ENCODE measurements at places on chromosomes 1 and 21. TPM values are rescaled to one million over a fixed set of nuclear protein-coding genes. Genes with fewer than 3 reads are reported as not detected.
A peak's percentile ranks its signal among the peaks of the same experiment; 100 is the strongest.

- no peak for DNase-seq
These were observed 57.8 kb downstream of the EDARADD start for GRCh38 chr1:236451796-236452373.

- DNase-seq = no peak
These were observed 194.0 kb upstream of the VAMP3 start for GRCh38 chr1:7576946-7577657.

DNA sequence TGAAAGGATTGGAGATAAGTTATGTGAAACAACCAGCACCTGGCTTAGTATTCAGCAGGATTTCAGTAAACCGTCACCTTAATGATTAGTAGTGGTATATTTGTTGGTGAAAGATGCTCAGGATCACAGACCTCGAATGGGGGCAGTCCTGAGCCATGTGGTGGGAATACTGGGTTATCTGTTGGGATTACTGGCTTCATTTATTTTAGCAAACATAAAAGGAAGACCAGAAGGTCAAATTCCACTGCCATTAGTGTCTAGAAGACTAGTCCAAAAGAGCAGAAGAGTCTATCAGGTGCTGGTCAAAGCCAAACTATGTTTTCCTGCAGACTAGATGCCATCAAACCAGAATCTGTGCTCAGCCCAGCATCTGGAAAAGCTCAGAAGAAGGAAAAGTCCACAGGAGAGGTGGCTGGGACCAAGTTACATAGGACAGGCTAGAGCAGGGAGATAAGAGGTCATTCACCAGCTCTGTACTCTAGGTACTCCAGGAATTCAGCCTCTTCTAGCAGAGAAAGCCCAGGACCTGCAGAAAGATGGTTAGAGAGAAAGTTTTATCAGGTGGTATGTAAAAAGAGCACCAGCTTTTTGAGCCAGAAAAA lies 343.4 kb downstream of the PLPP3 start:
- no peak for DNase-seq

NHLH1 gene
- total RNA-seq = not detected

RORC gene
- total RNA-seq = 0.17 TPM

GRCh38 chr1:26583646-26584485 lies 54.3 kb downstream of the RPS6KA1 start:
- DNase-seq = no peak

DNA sequence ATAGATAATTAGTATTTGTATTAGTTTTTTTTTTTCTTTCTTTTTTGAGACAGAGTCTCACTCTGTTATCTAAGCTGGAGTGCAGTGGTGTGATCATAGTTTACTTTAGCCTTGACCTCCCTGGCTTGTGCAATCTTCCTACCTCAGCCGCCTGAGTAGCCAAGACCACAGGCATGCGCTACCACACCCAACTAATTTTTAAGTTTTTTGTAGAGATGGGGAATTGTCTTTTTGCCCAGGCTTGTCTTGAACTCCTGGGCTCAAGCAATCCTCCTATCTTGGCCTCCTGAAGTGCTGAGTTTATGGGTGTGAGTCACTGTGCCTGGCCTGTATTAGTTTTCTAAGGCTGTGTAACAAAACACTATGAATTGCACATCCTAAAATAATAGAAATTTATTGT lies 58.3 kb downstream of the MSH4 start:
- no peak for DNase-seq

DNA sequence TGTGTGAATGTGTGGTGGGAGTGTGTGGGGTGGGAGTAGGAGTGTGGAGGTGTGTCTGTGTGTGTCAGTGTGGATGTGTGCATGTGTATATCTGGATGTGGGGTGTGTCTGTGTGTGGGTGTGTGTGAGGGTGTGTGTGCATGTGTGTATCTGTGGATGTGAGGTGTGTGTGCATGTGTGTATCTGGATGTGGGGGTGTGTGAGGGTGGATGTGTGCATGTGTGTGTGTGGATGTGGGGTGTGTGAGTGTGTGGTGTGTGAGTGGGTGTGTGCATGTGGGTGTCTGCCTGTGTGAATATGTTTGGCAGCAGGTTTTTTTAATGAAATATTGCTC lies 106.1 kb downstream of the PDE9A start:
- DNase-seq = no peak

ST7L gene
- 12.9 TPM for total RNA-seq

- peak; percentile 5 for DNase-seq
These were observed 1.3 kb upstream of the CD58 start for GRCh38 chr1:116572099-116572498.

RAB7B gene
- total RNA-seq = 1.2 TPM

ZFP69B gene
- 0.91 TPM for total RNA-seq

DNA sequence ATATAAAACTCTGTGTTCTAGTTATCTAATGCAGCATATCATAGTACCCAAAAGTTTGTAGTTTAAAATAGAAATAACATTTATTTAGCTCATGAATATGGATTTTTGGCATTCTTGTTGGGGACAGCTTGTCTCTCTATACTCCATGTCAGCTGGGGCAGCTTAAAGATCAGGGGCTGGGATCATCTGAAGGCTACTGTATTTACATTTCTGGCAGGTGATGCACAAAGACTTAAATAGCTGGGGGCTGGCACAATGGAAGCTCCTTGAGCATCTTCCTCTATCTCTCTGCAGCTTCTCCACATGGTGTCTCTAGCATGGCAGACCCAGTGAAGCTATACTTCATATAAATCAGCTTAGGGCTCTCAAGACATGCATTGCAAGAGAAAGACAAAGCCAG lies 55.6 kb upstream of the DAB1 start:
- no peak for DNase-seq

- no peak for DNase-seq
These were observed 41.0 kb upstream of the CD5L start for GRCh38 chr1:157882580-157882979.

DNA sequence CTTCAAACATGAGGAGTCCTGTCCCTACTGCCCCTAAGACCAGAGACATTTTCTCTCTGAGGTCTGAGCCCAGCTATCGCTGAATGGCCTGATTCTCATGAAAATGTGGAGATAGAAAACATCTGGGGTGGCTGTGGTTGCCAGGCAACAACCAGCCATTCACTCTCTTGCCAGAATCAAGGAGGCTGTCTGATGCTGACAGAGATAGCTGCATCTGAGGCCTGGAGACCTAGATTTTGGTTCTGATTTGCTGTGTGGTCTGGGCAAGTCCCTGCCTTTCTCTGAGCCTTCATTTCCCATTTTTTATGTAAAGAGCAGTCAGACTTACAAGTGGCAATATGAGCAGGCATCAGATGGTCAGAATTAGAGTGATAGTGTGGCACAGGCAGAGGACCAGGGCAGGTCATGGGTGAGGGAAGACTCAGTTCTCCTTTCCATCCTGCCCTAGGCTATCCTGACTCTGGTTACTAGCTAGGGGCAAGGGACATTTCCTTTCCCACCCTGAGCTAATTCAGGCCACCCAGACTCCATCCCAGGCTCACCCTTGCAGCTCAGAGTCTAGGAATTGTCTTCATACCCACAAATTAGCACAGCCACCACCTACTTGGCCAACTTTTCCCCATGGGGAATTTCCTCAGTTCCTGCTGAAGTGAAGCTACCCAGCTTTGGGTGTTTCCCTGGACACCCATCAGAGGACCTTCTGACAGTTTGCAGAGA lies 20.0 kb upstream of the RNF19B start:
- no peak for DNase-seq

KIRREL1 gene
- total RNA-seq = 67.2 TPM

GRCh38 chr21:36695671-36696389 lies 3.1 kb upstream of the SIM2 start:
- DNase-seq = no peak

- DNase-seq = no peak
These were observed 925 bp downstream of the PDE9A start for GRCh38 chr21:42654179-42654912.

KRTAP11-1 gene
- total RNA-seq = not detected

- DNase-seq = no peak
These were observed 38.6 kb downstream of the PDE9A start for GRCh38 chr21:42691901-42692559.

GRCh38 chr1:84163123-84163931 lies 19.3 kb downstream of the PRKACB start:
- DNase-seq = no peak

PLA2G2C gene
- 0.33 TPM for total RNA-seq

HMCN1 gene
- 53.0 TPM for total RNA-seq

ANKRD35 gene
- 10.4 TPM for total RNA-seq

DNA sequence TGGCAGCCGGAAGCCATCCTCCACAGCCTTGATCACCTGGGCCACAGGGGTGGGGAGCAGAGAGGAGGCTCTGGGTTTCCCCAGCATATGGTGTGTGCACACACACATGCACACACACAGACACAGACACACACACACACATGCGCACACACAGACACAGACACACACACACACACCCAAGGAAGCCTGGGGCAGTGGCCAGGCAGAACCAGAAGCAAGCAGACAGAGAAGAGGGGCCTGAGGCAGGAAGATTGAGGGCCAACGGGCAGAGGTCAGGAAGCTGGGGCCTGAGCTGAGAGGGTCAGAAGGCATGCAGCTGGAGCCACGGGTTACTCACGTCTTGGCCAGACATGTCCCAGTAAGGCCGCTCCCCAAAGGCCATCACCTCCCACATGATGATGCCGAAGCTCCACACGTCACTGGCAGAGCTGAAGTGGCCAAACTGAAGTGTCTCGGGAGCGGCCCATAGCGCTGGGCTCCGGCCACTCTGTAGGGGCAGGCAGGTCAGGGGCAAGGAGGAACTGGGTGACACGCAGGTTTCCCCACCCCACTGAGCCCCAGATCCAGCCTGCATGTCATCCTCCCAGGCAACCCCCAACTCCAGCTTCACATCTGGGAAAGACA lies 27.4 kb downstream of the CDCA8 start:
- DNase-seq = no peak

- DNase-seq = no peak
These were observed 992 bp downstream of the S100A7A start for GRCh38 chr1:153417136-153417888.

GRCh38 chr1:43870306-43870705 lies 63.3 kb upstream of the ARTN start:
- DNase-seq = no peak

DNA sequence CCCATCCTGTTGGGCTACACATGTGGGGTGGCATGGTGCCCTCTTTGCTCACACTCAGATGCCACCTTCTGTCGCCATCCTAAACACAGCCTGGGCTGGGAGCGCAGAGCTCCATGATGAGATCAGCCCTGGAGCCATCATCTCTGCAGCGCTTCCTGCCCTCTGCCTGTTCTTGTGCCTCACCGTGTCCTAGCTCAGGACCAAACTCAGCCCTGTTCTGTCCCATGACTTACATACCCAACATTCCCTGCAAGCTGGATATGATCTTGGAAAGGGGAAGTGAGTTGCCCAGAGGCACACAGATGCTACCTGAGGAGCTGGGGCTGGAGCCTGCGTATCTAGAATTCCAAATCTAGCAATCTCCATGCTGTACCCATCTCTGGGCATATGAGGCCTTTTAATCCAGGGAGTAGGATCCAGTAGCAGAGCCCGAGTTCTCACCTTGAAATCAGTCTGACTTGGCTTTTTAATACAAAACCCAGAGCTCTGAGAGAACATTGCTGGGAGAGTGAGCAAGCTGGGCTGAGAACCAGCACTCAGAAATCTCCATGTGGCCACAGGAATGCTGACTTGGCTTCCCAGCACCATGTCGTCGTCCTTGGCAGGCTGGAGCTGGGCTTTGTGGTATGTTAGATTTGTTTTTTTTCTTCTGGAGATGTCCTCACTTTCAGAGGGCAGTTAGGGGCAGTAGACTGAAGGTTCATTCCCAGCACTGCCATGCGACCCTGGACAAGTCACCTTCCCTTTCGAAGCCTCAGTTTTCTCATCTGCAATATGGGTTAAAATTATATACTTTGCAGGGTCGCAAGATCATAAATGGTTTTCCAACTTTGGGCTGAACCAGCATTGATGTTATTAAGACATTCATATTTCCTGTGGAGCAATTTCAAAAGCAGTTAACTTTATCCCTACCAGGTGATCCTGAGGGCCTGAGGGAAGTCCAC lies 2.6 kb downstream of the ALPL start:
- no peak for DNase-seq

GRCh38 chr1:100423832-100424337 lies 71.6 kb downstream of the CDC14A start:
- no peak for DNase-seq

DNA sequence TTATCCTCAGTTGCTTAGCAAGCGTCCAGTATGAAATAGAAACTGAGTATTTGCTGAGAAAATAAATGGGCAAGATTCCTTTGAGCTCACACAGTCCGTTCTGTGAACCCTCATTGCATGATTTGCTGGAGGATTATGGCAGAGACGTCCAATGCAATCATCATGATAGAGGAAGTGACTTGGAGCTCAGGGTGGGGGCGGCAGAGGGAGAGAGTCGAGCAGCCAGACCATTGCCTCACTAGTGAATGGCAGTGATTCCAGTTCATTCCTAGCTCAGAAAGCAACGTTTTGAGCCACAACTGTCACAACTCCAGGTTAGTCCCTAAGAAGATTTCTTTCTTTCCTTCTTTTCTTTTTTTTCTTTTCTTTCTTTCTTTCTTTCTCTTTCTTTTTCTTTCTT lies 27.5 kb upstream of the COL9A2 start:
- DNase-seq = no peak

DNA sequence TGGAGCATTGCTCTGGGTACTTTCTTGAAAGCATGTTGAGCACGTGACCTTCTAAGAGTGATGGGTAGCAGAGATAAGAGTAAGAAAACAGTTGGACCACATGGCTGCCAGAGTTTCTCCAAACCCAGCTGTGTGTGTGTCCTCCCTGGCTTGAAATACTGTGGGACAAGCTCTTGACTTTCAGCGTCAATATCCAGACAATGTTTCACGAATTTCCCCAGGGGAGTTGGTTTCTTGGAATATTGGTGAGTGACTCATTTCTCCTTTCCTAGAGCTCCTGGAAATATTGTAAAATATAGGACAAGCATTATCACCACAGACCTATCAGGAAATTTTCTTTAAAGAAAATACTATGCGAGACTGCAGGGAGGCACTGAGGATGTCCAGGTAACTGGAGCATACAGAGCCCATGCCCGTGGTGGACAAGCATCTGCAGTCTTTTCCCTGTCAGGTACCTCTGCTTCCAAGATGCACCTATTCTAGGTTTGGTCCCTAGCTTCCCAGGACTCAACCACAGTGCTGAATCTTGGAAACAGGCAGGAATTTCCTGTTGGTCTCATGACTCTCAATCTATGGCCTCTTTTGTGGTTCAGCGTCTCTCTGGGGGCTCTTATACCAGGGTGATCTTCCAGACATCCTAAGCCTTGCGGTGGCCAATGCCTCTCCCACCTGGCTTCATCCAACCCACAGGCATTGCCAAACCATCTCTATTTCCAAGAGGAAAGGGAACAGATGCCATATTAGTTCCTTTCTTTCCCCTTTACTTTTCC lies 67.4 kb downstream of the KCNJ6 start:
- no peak for DNase-seq

DNA sequence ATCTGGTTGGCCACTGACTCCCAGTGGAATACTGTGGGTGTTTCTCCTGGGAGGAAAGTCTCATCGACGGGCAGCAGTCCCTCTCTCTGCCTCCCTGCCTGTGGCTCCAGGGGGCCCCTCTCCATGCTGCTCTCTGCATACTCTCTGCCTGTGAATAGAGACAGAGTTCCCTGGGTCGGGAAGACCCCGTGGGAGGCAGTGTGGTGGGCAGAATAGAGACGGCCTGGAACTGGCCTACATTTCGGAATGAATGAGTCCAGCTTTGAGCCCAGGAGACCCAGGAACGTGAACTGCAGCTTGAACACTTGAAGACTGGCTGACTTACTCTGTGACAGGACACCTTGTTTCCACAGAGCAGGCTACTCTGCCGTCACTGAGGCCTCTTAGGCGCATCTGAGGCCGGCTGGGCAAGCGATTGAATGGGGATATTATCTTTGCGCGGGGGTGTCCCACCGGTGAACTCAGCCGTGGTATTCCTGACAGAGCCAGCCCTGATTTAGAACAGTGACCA lies 64.0 kb downstream of the KIF21B start:
- no peak for DNase-seq

GRCh38 chr1:117237726-117238381 lies 27.1 kb upstream of the VTCN1 start:
- DNase-seq = no peak

All from esophagus muscularis mucosa (tissue), 4 donors.